ENCODE measurements at places on chromosomes 16 and 17. TPM values are rescaled to one million over a fixed set of nuclear protein-coding genes. Genes with fewer than 3 reads are reported as not detected.

DNA sequence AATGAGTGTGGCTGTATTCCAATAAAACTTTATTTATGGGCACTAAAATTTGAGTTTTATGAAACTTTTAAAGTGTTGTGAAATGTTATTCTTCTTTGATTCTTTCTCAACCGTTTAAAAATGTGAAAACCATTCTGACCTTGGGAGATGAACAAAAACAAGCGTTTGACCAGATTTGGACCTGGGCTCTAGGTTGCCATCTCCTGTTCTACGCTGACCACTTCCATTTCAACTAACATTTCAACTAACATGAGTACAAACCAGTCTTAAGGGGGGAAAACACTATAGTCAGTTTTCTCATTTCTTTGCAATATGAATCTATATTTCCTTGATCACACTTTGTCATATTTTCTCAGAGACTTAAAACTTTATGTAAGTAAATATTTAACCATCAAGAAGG lies 118.4 kb upstream of the IRX5 start:
- no peak for DNase-seq

GRCh38 chr16:47734081-47734857 lies 273.1 kb downstream of the PHKB start:
- DNase-seq, result no peak

DNA sequence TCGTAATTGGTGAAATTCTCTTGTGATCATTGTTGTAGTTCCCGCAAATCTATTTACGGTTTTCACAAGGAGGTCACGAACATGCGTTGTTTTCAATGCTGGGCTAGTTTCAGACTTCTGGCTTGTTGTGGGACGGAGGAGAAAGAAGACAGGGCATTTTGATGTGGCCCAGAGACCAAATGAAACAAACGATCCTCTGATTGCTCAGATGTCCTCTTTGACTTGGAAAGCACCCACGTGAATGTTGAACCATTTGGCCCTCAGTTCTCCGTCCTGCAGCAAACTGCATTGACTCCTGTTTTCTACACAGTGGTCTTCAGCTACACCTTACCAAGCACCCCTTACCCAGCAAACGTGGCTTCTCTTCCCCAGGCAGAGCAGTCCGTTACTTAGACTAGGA lies 391.0 kb downstream of the WWOX start:
- DNase-seq, result no peak

DNA sequence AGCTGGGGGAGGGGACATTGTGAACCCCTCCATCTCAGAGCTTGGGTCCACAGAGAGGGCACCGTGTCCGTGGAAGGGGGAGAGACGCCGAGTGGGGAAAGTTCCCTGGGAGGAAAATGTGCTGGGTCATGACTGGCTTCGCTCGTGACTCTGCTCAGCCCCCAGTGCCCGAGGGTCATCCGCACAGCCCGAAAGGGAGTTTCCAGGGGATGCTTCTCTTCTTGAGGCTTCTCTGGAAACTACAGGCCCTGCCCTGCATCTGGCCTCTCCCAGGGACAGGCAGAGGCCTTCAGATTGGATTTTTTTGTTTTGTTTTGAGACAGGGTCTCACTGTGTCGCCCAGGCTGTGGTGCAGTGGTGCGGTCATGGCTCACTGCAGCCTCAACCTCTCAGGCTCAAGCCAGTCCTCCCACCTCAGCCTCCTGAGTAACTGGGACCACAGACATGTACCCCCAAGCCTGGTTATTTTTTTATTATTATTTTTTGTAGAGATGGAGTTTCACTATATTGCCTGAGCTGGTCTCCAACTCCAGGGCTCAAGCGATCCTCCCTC lies 9.8 kb upstream of the GSE1 start:
- no peak for DNase-seq

The OTOA gene
- total RNA-seq, result 1.3 TPM

The CD19 gene
- total RNA-seq, result not detected

- DNase-seq, result peak; percentile 57
These were observed 4.5 kb downstream of the RMI2 start for GRCh38 chr16:11349599-11350276.

- no peak for DNase-seq
These were observed 7.7 kb downstream of the ADAM11 start for GRCh38 chr17:44766409-44767038.

DNA sequence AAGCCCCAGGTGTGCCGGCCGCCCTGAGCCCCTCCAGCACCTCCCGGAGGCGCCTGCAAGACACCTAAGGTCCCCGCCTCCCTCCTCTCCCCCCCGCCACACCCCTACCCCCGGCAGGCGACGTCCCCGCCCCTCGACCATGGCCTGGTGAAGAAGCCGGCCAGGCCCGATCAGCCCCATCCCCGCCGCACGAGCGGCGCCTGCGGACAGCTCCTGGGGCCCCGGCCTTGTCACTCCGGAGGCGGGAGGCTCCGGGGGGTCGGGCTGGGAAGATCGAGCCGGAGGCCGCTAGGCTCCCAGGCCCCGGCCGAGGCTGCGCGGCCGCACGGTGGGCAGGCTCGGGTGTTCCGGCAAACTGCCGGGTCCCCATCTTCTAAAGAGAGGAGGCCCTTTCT lies 405 bp upstream of the ACE start:
- no peak for DNase-seq

- no peak for DNase-seq
These were observed 82.2 kb downstream of the PLXDC1 start for GRCh38 chr17:39069114-39069756.

The GPR142 gene
- total RNA-seq, result not detected

DNA sequence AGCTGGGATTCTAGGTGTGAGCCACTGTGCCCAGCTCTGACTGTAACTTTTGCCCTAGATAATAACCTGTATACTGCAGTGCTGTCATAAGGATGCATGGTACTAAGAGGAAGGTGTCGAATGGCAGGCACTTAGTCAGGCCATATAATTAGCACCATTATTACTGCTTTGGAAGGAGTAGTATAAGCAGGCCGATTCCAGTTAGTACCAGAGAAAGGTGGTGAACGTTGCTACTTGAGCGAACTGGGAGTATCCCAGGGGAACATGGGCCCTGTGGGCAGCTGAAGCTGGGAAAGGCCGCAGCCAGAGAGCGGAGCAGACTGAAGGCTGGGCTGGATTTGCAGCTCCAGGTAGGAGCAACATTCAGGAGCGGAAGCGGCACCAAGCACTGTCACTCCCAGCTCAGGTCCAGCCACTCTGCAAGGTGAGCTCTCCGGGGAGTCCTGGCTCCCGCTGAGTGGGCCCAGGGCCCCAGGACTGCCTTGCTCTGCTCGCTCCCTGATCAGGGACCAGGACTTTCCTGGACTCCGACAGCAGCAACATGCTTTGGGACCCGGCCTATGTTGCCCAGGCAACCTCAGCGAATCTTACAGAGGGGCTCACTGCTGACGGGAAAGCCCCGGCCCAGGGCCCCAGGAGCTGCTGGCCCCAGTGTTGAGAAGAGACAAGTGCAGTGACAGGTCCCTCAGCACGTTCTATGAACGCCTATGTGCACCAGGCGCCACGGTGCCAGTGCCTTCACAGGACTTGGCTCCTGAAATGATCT lies 28.6 kb downstream of the C16orf74 start:
- DNase-seq, result no peak

DNA sequence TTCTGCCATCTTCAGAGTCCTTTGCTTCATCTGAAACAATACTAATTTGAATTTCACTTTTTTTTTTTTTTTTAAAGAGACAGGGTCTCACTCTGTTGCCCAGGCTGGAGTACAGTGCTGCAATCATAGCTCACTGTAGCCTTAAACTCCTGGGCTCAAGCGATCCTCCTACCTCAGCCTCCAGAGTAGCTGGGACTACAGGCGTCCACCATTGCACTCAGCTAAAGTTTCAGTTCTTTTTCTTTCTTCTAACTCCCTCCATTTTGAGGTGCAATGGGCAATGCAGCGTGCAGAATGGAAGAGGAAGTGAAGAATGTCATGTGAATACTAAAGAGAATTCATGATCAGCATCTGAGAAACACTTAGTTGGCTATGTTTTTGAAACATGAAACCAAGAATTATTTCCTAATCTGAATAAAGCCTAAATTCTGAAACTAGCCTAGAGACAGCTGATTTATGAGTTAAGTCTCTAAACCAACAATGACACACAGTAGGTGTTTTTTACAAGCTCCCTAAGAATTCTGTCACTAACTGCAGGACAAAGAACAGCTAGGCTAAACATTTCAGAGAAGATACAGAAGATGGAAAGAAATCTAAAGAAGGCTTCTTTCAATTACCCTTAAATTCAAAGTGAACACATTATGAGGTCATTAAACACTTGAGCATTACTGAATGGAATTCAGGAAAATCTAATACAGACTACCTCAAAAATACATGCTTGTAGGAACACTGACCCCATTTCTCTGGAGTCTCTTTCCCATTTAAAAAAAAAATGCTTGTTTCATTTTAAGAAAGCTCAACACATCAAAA lies 21.0 kb downstream of the SNN start:
- no peak for DNase-seq

The RNF222 gene
- total RNA-seq, result not detected

- no peak for DNase-seq
These were observed 38.4 kb upstream of the EMP2 start for GRCh38 chr16:10618710-10619209.

- DNase-seq, result no peak
These were observed at the start of gene KRT15 for GRCh38 chr17:41518789-41519449. Gene KRT15 (minus strand): TSS chr17:41518890. CDS start chr17:41518827, 63 bp downstream.

DNA sequence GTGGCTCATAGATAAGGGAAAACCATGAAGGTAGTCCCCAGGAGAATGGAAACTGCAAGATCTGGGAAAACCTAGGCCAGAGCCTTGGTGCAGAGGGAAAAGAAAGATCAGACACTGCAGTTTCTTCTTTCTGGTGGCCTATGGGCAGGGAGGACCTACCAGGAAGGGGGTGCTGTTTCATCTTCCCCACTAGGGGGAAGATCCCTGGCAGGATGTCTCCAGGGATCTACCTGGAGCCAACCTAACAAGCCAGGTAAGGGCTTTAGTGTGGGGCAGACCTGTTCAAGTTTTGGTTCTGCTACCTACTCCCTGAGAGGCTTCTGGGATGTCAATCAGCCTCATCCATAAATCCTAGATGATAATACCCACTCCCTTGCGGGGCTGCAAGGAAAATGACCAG lies 21.4 kb downstream of the TOM1L2 start:
- DNase-seq, result no peak

DNA sequence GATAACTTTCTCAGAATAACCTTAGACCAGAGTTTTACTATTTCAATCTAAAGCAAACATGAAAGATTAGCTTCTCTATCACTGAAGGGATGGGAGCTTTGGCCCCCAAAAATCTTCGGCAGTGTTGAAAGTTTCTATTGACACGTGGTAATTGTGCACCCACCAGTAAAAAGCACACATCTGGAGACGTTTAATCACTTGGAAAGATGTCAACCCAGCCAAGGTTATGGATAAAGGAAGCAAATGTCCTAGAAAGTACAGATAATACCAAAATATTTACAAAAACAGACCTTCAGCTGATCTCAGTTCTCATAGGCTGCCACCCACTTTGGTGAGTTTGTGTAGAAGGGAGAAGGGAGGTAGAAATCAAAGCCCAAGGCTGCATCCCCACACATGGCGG lies 5.3 kb downstream of the MYCBPAP start:
- DNase-seq, result no peak

The SLC5A10 gene
- total RNA-seq, result not detected

DNA sequence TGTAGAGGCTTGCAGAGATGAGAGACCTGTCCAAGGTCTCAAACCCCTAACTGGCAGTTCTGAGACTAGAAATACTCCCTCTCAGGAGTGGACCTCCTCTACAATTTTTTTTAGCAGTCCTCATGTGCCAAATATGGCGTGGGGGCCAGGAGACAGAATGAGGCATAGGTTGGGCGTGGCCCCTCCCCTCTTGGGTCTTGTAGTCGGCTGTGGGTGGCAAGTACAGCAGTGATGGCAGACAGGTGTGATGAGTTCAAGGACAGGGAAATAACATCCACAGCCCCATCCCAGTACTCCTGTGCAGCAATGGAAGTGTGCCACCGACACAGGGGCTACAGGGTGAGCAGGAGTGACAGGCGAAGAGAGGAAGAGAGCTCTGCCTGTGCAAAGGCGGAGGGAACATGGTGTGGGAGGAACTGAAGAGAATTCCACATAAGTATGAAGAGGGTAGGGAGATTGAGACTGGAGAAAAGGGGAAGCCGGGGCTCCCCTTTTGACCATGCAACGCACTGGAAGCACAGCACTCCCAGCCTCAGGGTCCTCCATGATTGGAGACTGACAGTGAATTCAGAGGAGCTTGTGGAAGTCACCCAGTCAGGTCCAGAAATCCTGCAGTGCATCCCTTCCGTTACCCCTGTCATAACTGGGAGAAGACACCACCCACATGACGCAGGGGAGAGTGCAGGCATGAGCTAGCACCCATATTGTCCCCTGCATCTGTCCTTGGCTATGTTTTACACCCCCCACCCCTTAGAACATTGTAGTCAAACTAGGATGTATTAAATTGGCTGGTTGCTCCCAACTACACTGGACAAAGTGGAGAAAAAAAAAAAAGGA lies 14.8 kb upstream of the CETP start:
- DNase-seq, result no peak

- no peak for DNase-seq
These were observed 23.2 kb upstream of the CYTH1 start for GRCh38 chr17:78805301-78805700.

DNA sequence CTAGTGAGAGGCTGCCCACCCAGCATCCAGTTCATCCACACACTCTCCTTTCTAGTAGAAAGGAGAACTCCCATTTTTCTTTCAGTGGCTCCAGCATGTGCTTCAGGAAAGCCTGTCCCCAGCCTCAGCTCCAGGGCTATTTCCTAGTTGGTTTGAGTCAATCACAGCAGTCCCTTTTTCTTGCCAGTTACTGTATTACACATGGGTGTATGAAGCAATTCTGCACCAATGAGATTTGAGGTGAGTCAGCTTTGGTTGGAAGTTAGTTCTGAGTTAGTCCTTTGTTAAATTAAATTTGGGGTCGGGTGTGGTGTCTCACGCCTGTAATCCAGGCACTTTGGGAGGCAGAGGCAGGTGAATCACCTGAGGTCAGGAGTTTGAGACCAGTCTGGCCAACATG lies 24.8 kb downstream of the RAD51D start:
- no peak for DNase-seq

DNA sequence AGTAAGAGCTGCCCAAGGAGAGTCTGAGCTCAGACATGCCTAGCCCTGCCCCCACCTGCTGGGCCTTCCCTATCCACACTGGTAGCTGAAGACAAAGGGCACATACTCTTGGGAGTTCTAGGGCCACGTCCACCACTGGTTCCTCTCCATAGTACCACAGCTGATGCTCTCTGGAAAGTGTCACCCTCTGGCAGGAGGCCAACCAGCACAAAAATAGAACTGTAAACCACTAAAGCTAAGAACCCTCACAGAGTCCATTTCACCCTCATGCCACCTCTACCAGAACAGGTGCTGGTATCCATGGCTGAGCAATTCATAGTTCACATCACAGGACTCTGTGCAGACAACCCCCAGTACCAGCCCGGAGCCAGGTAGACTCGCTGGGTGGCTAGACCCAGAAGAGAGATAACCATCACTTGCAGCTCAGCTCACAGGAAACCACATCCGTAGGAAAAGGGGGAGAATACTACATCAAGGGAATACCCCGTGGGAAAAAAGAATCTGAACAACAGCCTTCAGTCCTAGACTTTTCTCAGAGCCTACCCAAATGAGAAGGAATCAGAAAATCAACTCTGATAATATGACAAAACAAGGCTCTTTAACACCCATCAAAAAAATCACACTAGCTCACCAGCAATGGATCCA lies 115.3 kb downstream of the CEP112 start:
- no peak for DNase-seq
